ENCODE measurements at places on chromosomes 7 and 10. TPM values are rescaled to one million over a fixed set of nuclear protein-coding genes. Genes with fewer than 3 reads are reported as not detected.
A peak's percentile ranks its signal among the peaks of the same experiment; 100 is the strongest.

GRCh38 chr7:105191331-105191730 lies 177.3 kb downstream of the KMT2E start:
- DNase-seq: no peak

DNA sequence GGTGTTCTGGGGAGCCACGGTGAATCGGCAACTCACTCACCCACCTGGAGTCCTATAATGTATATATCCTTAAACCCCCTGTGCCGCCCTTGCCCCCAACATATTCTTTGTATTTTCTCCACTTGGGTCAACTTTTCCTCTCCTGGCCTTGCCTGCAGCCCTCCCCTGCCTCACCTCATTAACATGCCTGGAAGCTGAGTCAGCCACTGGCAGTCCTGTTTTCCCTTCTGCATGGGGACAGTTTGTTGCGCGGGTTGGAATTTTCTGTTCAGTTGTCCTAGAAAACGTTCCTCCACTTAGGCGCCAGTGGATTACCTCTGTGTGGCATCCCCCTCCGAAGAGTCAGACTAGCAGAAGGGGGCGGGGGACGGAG lies 97.4 kb downstream of the C10orf105 start:
- DNase-seq: no peak

GRCh38 chr7:150946421-150947240 lies 31.5 kb downstream of the KCNH2 start:
- DNase-seq: no peak

- no peak for DNase-seq
Observed at GRCh38 chr10:129122846-129123245, 344.2 kb upstream of the MGMT start.

DNA sequence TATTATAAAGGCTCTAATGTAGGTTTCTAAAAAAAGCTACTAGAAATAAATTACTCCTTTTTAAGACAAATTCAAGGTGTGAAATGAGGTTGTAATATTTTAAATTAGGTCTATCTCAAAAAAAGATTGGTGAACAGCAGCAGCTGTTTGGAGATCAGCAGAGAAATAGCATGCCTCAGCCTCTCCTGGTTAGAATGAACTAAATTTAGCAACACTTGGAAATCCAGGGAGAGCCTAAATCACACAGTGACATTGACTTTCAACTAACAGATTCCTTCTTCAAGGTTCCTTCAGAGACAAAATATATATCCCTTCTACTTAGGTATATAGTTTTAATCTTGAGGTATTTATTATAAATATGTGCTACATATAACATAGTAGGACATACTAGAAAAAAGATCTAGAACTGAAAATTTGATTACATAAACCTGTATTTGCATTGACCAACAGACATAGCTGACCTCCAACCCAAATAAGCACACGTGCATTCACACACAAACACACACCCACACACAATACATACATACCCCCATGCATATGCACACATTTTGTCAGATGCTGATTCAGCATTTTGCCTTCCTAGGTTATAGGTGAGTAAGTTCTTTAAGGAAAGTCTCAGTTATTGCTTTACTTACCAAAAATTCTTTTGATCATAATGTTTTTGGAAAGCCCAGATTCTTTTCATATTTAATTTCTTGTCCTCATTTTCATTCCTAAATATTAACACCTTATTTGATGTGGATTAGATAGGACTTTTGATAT lies 47.3 kb downstream of the DGKB start:
- no peak for DNase-seq

- DNase-seq: no peak
Observed at GRCh38 chr7:66176914-66177313, 28.2 kb upstream of the TPST1 start.

DNA sequence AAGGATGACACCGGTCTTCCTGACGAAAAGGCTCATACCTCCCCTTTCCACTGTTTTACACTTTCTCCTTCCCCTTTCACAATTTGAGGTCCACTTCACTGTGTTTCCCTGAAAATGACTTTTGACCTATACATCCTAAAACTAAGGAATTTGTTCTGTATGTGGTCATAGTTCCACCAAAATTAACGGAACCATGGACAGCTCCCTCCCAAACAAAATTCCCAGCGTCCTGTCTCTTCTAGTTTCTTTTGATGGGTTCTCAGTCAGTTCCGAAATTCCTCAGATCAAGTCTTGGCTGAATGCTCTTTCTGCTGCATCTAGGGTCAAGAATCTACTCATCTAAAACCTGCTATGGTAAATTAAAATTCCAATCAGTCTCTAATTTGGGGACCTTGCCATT lies 1191.9 kb downstream of the CNTNAP2 start:
- no peak for DNase-seq

- no peak for DNase-seq
Observed at GRCh38 chr10:21184984-21185383, 287.9 kb upstream of the NEBL start.

- no peak for DNase-seq
Observed at GRCh38 chr10:107913317-107914294, 749.1 kb upstream of the SORCS1 start.

DNA sequence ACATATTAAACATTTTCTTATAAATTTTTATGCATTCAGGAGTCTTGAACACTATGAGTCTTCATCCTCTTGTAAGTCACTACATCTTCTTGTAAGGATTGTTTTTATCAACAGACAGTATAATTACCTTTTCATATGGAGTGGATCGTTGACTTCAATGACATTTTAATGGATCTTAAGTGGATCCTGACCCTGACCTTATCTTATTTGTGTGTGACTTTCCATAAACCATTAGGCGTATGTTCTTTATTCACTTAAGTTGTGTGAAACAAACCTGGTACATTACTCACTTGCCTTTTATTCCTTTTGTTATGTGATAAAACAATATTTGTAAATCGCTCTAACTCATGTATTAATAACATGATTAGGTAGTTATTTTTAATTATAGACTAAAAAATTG lies 18.5 kb upstream of the SEMA3C start:
- DNase-seq: no peak

DNA sequence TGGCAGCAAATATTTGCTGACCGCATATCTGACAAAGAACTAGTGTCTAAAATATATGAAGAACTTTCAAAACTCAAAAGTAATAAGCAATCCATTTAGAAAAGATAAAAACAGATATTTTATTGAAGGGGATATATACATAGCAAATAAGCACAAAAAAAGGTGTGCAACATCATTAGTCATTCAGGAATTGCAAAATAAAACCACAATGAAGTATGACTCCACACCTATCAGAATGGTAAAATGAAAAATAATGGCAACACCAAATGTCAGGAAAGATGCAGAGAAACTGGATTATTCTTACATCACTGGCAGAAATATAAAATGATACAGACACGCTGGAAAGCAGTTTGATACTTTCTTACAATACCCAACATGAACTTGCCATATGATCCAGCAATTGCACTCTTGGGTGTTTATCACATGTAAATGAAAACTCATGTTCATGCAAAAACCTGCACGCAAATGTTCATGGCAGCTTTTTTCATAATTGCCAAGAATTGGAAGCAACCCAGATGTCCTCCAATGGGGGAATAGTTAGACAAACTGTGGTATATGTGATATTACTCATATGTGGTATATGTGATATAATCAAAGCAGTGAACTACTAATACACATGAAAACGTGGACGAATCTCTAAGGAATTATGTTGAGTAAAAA lies 645.5 kb downstream of the GRID1 start:
- no peak for DNase-seq

- peak; percentile 60 for DNase-seq
Observed at GRCh38 chr7:26090927-26091519, 61.0 kb upstream of the NFE2L3 start.

- DNase-seq: no peak
Observed at GRCh38 chr7:140619176-140619575, 21.4 kb downstream of the DENND2A start.

- DNase-seq: no peak
Observed at GRCh38 chr7:68699090-68699711, 899.1 kb upstream of the AUTS2 start.

DNA sequence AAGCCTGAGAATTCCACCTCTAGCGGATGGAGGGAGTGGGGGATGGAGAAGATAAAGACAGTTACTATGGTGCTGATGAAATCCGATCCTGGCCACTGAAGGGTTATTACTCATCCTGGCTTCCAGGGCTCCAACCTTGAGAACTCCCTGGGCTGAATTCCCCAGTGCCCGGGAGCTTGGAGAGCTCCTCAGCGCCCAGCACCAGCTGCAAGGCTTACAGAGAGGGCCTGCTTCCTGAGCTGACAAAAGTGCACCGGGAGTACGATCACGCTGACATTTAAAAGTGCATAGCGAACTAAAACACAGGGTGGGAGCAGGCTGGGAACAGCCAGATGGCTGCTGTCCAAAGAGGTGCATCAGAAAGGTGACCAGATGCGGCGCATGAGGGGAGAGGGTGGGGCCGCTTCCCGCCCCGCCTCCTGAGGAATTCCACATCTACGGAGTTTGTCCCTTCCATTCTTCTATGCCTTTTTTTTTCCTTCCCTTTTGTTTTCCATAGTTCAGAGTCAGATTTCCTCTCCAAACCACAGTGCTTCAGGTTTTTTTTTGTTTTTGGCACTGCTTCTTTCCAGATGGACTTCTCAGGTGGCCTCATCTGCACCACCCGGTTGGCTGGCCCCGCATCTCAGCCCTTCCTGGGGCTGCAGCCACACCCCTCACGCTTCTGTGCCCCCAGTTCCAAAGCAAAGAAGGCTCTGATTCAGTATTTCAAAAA lies 62.4 kb upstream of the MKRN1 start:
- DNase-seq: peak; percentile 69

- DNase-seq: no peak
Observed at GRCh38 chr10:127935071-127935561, 28.2 kb downstream of the PTPRE start.

- DNase-seq: no peak
Observed at GRCh38 chr10:17838080-17838648, 29.0 kb downstream of the MRC1 start.

DNA sequence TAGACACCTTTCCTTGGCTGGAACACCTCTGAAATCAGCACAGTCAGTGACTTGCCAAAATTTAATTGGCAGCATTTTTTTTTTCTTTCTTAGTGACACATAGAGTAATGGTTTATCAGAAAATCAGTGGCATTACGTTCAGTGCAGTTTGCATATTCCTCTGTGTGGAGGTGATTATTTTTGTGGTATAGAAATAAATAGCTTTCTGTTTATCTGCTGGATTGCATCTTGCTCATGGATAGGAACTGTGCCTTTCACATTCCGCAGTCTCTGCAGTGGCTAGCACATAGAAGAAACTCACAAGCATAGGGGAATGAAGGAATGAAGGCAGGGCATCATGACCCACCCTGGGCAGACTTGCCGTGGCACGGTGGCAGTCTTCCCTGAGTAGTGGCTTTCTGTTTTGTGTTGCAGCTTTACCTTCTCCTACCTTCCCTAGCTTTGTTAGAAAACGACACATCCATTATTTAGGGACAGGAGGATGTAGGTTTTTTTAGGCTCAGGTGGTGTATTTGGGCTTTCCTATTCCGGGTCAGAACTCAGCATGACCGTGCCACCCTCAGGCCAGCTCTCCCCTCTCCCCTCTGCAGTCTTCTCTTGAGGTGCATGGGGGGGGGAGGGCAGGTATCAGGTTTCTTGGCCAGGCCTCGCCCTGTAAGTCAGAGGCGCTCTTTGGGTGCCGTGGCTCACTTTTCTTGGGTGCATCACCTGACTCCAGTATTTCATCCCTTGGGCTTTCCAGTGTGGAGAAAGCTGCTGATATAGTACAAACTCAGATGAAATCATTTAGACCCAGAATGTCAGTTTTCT lies 112.5 kb upstream of the GJD4 start:
- DNase-seq: no peak

GRCh38 chr7:96308253-96308949 lies 13.5 kb downstream of the SLC25A13 start:
- DNase-seq: no peak

FAM180A gene
- total RNA-seq: 2.8 TPM

GNAI1 gene
- total RNA-seq: 77.6 TPM

FGF8 gene
- total RNA-seq: not detected

EPO gene
- not detected for total RNA-seq

DOCK4 gene
- 29.7 TPM for total RNA-seq

POLR1F gene
- 17.4 TPM for total RNA-seq

SUN3 gene
- not detected for total RNA-seq

FRMPD2 gene
- not detected for total RNA-seq

All from skin of body (tissue), 3 donors.